ENCODE measurements at places on chromosomes 3 and 15. TPM values are rescaled to one million over a fixed set of nuclear protein-coding genes. Genes with fewer than 3 reads are reported as not detected.

ZPLD1 gene
- total RNA-seq: not detected

EFCC1 gene
- total RNA-seq: 0.29 TPM

SPSB4 gene
- 2.9 TPM for total RNA-seq

TM2D3 gene
- total RNA-seq: 35.5 TPM

DET1 gene
- 5.1 TPM for total RNA-seq

RMDN3 gene
- total RNA-seq: 19.3 TPM

COL6A5 gene
- total RNA-seq: under 0.01 TPM
